ENCODE measurements at places on chromosomes 5 and 9.

- no peak for DNase-seq
Measured at GRCh38 chr9:80885894-80886293, 803.5 kb downstream of the TLE1 start.

- DNase-seq, result no peak
Measured at GRCh38 chr5:139895046-139895445, 99.4 kb downstream of the PSD2 start.

GRCh38 chr9:4214486-4214885 lies 85.4 kb downstream of the GLIS3 start:
- no peak for DNase-seq

DNA sequence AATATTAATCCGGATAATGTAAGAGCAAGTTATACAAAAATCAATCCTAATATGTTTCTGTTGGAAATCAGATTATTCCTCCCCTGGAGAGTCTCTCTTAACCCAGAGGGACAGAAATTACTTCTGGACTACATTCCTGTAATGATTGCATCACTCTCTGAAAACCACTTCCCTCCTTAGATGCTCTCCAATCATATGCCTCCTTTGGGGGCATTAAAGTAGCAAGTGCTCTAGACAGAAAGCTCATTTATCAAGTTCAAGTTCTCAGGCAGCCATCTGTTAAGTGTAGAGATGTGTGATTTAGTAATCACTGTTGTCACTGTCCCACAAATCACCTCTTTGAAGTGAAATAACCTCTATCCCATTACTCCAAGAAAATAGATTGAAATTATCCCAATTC lies 247.1 kb downstream of the SLCO4C1 start:
- no peak for DNase-seq

GRCh38 chr5:175824676-175825075 lies 46.7 kb upstream of the CPLX2 start:
- peak; percentile 45 for DNase-seq

GRCh38 chr9:98142182-98142907 lies 23.3 kb upstream of the TRIM14 start:
- DNase-seq, result no peak

DNA sequence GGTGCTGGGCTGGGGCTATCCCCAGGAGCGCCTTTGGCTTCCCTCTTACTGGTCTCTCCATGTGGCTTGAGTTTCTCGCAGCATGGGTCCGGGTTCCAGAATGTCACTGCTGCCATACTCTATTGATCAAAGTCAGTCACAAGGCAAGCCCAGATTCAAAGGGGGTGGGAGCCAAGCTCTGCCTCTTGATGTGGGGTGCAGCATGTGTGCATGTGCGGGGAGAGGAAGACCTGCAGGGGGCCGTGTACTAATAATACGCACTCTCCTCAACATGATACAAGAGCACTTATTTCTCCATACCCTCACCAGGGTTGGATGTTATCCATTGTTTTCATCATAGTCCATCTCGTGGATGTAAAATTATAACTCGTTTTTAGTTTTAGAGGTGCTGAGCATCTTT lies 81.2 kb downstream of the NDFIP1 start:
- no peak for DNase-seq

DNA sequence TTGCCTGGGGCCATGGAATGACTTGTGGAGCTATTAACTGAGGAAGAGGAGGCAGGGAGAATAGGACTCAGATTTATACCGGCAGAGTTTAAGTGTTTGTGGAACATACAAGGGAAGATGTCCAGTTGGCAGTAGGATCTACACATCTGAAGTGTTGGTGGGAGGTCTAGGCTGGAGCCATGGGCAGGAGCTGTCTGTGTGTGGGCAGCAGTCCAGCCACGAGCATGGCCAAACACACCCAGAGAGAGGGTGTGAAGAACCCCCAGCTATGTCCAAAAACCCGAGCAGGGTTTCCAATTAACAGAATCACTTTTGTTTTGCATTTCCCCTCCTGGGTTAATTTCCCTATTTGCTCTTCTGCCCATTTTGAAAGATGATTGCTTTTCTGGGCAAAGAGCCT lies 393.7 kb downstream of the CDK5RAP2 start:
- no peak for DNase-seq

DNA sequence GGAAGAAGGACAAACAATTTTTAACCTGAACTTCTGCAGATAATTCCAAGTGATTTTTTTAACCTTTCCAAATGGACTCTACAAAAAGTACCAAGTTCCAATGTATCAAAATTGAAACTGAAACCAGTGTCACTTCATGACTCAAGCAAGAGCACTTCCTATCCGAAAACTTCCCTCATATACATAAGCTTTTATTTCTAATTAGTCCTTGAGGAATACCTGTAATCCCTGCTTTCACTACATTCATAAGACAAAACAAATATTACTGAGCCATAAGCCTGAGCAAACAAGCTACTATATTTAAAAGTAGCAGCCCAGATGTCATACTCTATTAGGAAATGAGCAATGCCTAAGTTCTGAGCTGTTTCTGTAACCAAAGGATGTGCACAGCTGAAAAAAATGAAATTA lies 224.4 kb downstream of the EBF1 start:
- DNase-seq, result peak; percentile 94

DNA sequence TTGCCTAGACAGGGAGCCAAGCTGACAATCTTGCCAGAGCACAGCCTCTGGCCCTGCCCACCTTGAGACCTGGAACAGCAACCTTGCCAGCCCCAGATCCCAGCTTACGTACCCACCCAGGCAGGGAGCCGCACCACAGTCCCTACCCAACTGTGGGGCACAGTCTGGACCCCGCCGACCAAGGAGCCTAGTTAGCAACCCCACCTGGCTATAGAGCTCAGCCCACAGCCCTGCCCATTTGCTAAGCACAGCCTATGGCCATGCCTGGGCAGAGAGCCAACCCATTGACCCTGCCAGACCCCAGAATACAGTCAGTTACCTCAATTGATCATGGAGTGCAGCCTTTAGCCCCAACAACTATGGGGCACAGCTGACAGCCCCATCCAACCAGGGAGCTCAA lies 97.9 kb upstream of the SH3GL2 start:
- DNase-seq, result no peak

GRCh38 chr5:181263633-181264032 lies 2.7 kb upstream of the TRIM52 start:
- DNase-seq, result no peak

DNA sequence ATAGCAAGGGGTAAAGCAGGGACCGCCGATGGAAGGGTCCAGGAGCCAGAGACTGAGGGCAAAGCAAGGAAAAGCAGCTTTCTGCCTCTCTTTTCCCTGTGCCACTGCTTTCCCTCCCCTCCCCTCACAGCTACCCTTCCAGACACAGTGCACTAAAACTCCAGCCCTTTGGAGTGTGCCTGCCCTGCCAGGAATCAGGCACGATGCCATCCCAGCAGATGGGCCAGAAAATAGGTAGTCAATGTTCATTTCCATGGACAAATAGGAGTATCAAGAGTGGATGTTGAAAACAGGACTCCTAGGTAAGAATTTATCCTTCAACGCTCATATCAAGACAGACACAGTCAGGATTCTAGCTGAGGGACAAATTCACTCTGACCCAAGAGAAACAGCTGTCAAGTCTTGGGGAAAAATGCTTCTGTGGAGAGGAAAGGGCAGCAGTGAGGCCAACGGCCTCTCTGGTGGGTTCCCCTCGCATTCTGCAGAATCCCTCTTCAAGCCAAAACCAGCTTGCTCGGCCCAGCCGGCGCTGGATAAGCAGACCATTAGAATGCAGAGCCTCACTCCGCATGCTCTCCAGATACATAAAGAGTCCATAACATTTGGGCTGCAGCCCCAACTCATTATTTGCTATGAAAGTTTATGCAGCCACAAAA lies 138.0 kb downstream of the CAAP1 start:
- no peak for DNase-seq

GRCh38 chr5:36944607-36945225 lies 68.1 kb downstream of the NIPBL start:
- DNase-seq, result peak; percentile 66

GRCh38 chr5:170843870-170844269 lies 17.9 kb upstream of the RANBP17 start:
- DNase-seq, result no peak

GRCh38 chr5:39422036-39422606 lies 2.7 kb downstream of the DAB2 start:
- DNase-seq, result no peak

DNA sequence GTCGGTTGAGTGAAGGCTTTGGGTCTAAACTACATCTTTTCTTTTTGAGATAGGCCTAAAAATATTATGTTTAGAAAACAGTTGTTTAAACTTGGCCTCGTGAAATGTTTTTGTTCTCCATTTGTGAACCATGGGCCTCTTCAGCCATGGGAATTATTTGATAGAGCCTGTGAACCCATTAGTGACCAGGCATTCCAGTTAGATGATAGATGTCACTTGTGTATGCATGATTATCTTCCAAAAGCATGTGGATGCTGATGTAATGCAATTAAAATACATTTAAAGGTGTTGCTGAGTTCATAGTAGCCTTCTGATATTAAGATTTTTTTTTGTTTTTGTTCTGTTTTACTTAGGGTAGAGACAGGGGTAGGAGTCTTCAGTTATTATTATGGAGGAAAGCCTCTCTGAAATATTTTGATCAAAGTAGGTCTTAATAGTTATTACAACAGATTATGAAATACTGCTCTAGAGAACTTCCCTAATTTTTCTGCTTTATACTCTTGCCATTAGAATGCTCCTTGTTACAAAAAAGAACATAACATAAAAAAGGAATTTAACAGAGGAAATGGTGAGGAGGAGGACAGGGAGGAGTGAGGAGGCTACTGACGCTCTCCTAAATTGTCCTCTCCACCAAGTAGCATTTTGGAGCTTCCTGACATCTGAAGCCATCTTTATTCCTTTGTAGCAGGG lies 32.9 kb downstream of the CPEB4 start:
- DNase-seq, result no peak

GRCh38 chr9:97558701-97559101 lies 57.2 kb downstream of the TMOD1 start:
- no peak for DNase-seq

GRCh38 chr9:76310577-76310976 lies 83.6 kb downstream of the RFK start:
- no peak for DNase-seq

DNA sequence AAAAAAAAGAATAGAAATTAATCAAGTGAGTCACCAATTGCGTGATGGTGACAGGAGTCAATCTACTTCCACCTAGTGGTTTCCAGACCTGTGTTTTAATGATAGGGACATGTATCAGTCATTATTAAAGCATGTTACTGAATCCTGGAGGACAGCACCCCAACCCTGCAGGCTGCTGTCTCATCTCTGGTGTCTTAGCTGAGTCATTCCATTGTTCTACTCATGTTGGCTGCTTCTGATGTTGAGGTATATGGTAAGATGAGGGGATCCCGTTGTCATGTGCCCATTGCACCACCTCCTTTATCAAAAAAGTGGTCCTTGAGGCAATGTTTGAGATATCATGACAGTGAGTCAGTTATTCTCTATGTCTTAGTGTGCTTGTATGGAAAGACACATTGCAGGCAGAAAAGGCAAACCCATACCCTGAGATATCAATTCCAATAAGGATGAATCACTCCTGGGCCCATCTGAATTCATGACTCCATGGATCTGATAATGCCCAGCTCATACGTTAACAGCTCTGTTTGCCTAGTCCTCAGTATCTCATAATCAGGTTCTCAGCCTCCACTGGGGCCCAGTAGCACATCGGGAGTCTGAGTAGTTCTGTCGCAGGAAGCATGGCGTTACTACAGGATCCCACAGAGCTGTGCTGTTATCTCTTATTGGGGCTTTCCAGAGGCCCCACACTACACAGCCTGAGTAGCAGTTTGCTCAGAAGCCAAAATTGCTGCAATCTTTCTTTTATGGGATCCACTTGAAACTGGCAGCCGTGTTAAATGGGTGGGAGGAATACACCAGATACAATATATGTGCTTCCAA lies 31.2 kb downstream of the HMGCS1 start:
- DNase-seq, result no peak

DNA sequence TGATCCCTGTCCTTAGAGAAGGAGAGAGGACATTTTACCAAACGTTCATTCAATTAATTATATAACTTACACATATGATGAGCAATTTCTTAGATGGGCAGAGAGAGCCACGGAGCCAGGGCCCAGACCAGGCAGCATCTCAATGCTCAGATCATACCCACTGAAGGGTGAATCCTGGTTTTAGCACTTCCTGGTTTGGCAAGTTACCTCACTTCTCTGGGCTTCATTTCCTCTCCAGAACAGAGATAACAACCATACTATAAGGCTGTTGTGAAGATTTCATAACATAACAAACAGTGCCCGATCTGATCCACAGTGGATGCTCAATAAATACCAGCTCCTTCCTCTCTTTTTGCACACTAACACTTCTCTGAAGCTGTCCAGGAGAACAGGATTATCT lies 271.1 kb downstream of the DENND1A start:
- no peak for DNase-seq

Data from NCI-H526 treated with DMSO at 0.1 percent for 48 hours (cell line).